Neural progenitor cell (in vitro differentiated cells): ENCODE measurements at places on chromosomes 2 and 18. TPM values are rescaled to one million over a fixed set of nuclear protein-coding genes. Genes with fewer than 3 reads are reported as not detected.

The ALK gene
- 0.06 TPM in 1 of 2 replicates, not detected in the other for total RNA-seq

The MEP1B gene
- total RNA-seq: not detected in 2 replicates

DNA sequence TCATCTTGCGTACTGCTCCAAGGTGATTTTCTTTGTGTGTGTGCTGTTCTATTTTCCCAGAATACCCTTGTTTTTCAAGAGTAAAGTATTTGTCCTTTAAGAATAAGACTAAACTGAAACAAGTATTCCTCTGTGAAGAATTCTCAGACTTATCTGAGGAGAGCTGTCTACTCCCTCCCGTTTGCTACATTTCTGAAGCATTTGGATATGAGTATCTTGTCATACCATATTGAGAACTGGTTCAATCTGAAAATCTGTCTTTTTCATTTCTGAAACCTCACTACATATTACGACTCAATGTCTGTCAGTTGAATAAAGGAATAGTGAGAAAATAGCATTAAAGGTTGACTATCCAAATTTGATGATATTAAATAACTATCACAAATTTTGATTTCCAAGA is 159.4 kb downstream of the PMAIP1 start:
- no peaks in the 10 kb centered on the region for H3K27me3 ChIP-seq
- H3K4me3 ChIP-seq: no peak overlapping the region
- H3K4me1 ChIP-seq: no peaks in the 10 kb centered on the region
- H3K36me3 ChIP-seq: no peaks in the 10 kb centered on the region
- H3K27ac ChIP-seq: no peak overlapping the region

GRCh38 chr2:154331784-154332183 is 366.7 kb upstream of the KCNJ3 start:
- H3K36me3 ChIP-seq: no peaks in the 10 kb centered on the region
- no peak for DNase-seq
- no peaks in the 10 kb centered on the region for H3K27me3 ChIP-seq
- no peak overlapping the region for H3K27ac ChIP-seq
- no peaks in the 10 kb centered on the region for H3K4me1 ChIP-seq

GRCh38 chr2:37039580-37039979 is 44.6 kb downstream of the HEATR5B start:
- no peaks in the 10 kb centered on the region for H3K4me1 ChIP-seq
- no peak overlapping the region for H3K4me3 ChIP-seq
- H3K27me3 ChIP-seq: no peaks in the 10 kb centered on the region

- no peak for DNase-seq
- no peak overlapping the region for H3K27ac ChIP-seq
- H3K27me3 ChIP-seq: no peaks in the 10 kb centered on the region
- H3K36me3 ChIP-seq: no peaks in the 10 kb centered on the region
Measured at GRCh38 chr2:203909974-203910373, 26.6 kb upstream of the ICOS start.

DNA sequence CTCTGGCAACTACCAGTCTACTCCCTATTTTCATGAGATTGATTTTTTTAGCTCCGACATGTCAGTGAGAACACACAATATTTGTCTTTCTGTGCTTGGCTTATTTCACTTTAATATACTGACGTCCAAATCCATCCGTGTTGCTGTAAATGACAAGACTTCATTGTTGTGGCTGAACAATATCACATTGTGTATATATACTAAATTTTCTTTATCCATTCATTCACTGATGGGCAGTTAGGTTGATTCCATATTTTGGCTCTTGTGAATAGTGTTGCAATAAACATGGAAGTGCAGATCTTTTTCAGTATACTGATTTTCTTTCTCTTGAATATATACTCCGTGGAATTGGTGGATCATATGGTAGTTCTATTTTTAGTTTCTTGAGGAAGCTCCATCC is 5.8 kb upstream of the TTC21B start:
- peaks cover 5% of the 10 kb centered on the region for H3K4me1 ChIP-seq
- H3K27me3 ChIP-seq: peaks cover 9% of the 10 kb centered on the region
- no peak for DNase-seq
- no peaks in the 10 kb centered on the region for H3K36me3 ChIP-seq
